ENCODE measurements at places on chromosomes 6 and 20. TPM values are rescaled to one million over a fixed set of nuclear protein-coding genes. Genes with fewer than 3 reads are reported as not detected.

The TFAP2C gene
- total RNA-seq, result not detected

The GPX5 gene
- not detected for total RNA-seq

The MYB gene
- total RNA-seq, result 0.19 TPM

GRCh38 chr6:141653590-141653989, 479.1 kb upstream of the GJE1 start:
- DNase-seq, result peak; percentile 4

DNA sequence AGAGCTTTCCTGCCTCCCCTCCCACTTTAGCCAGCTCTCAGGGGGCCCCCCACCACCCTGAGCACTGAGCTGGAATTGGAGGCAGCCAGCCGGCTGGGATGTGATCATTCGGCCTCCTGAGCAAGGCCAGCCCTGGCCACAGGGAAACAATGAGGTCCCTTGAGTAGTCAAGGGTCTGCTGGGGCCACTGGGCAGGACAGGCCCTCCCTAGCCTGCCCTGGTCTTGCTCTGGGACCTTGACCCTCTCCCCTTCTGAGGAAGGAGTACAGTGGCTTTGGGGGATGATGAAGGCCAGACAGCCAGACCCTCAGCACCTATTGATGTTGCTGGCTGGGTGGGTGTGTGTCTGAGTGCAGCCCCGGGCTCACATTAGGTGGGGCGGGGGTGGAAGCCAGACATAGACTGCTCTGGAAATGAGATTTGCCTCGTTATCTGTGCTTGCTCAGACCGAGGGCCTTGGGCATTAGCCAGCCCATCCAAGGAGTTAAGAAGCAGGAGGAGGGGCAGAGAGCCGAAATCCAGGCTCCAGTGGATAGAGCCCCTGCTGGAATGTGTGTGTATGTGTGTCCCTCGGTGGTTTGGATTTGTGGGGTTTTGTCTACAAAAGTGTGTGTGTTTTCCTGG, 21.3 kb downstream of the CD40 start:
- DNase-seq, result no peak

DNA sequence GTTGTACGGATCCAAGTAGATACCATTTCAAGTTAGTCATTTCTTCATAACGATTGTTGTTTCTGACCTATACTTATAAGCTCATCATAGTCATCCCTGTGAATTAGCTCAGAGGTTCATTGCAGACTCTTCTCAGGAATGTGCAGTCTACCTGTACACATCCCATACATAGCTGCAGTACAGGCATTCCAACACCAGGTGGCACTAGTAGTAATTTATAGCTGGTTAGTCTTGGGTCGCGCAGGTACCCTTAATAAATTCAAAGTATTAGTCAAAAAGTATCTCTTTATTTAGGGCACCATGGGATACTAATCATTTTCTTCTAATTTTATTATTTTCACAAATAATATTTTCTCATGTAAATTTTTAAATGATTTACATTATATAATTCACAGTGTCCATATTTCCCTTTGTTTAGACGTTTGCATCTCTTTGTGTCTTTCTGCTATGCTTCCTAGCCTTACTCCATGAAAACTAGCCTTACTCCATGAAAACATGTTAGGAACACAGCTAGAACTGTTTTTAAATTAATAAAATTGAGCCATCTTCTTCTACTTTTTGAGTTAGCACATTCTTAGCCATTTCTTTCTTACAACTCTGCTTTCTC, 128.6 kb upstream of the FAM83B start:
- DNase-seq, result peak; percentile 75

- DNase-seq, result peak; percentile 86
Measured at GRCh38 chr6:117482240-117483003, at the start of gene DCBLD1. Gene DCBLD1 (plus strand): TSS chr6:117482674. CDS start chr6:117482782, 108 bp downstream.
